ENCODE measurements at places on chromosomes 7 and 10. TPM values are rescaled to one million over a fixed set of nuclear protein-coding genes. Genes with fewer than 3 reads are reported as not detected.

Gene TMEM236
- polyA plus RNA-seq = 0.06 TPM

DNA sequence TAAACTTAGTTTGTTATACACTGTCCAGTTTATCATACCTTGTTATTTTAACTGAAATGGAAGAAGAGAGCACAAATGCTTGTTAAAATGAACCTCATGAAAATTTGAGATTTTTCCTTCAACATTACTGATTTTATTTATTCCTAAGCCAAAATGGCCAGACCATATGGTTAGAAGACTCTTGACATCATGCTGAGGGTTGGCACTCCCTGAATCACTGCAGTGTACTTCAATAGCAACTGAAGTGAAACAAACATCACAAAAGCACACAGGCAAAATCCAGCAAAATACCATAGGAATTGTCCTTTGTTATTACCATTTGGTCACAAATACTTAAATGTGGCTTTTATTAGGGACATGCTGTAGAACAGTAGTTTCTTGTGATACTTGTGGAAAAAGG is 347.8 kb downstream of the NXPH1 start:
- no peak for DNase-seq

DNA sequence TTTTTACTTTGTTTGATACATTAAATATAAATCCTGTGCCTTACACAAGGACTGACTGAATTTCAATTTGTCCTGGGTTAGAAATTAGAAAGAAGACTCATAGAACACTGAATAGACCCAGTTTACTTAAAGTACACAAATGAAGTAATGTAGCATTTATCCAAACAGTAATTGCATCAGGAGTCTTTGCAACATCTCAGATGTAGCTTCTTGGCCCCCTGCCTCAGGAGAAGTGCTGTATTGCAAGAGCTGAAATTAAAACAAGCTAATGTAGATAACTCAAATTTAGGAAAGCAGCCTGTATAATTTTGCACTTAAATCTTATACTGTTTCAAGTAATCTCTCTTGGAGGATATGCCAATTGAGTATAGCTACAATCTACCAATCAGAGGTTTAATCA is 54.3 kb upstream of the KCND2 start:
- no peak for DNase-seq

GRCh38 chr7:25781704-25782103 is 370.3 kb upstream of the NFE2L3 start:
- no peak for DNase-seq

DNA sequence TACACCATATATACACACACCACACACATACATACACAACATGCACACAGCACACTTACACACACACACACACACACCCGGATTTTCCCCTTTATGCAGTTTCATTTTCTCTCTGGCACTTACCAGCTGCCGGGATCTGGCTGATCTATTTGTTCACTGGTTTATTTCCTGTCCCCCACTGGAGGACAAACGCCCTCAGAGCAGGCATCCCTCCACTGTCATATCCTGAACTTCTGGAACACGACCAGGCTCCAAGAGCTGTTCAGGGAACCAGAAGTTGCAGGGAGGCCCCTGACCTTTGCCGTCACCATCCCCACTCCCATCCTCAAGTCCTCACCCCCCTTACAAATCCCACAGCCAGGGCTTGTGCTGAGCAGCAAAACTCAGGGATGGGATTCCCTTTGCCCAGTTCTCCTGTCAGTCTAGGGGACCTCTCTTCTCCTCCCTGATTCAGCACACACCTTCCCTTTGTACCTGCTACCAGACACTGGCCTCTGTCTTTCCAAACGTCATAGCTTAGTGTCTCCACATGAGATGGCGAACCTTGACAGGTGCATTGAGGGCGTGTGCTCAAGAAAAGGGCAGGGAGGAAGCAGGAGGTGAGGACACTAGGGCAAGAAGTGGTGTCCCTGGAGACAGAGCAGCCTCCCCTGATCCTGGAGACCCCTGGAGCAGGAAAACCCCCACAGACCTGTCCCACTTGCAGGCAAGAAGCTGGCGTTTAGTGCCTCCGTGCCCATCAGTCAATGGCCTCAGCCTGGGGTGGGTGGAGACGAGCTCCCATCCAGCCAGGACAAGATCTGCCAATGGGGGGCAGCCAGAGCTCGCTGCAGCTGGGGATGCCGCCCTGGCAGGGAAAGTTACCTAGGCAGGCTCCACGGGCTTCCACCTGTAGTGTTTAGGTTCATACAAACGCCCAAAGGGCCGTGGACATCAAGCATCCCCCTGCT is 12.7 kb upstream of the DOCK1 start:
- no peak for DNase-seq

- DNase-seq = no peak
These were observed 71.9 kb downstream of the MRPL32 start for GRCh38 chr7:43004082-43004481.

DNA sequence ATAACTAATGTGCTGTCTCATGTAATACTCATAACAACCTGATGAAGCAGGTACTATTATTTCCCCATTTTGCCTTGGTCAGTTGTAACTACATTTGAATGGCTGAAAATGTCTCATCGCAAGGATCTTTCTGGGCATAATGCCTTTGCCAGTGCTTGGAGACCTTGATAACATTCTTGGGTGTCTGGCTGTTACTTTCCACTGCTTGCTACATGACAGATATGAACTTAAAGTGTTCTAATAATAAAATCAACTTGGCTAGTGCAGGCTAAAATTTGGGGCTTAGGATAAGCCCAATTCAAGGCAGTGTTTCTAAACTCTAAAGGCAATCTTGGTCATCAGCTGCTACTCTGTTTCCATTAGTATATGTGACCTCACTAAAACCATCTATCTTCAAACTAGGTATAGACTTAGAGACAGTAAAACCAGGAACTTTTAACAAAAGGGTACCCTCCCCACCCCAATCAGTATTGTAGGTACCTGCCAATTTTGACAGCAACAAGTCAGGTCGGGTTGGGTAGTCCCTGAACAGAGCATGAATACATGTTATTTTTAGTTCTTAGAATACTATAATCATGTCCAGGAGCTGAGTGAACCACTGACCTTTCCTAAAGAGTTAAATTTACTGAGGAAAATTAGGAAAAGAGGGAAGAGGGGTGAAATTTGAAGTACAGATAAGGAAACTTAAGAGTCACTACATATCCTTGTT is 68.2 kb upstream of the AHR start:
- no peak for DNase-seq

Gene AP3M1
- polyA plus RNA-seq = 23.8 TPM

Gene TMEM139
- polyA plus RNA-seq = 24.8 TPM

GRCh38 chr7:112271162-112271561 is 64.7 kb downstream of the ZNF277 start:
- no peak for DNase-seq

Gene TMEM176A
- not detected for polyA plus RNA-seq

Measured in mammary epithelial cell (primary cell).